Gastrocnemius medialis (tissue), 4 donors: ENCODE measurements at places on chromosomes 3 and 15. TPM values are rescaled to one million over a fixed set of nuclear protein-coding genes. Genes with fewer than 3 reads are reported as not detected.

Gene KBTBD13
- 0.97 TPM for total RNA-seq

Gene TADA3
- 58.1 TPM for total RNA-seq

Gene CCR8
- not detected for total RNA-seq

GRCh38 chr3:150314248-150315004 lies 93.7 kb upstream of the TSC22D2 start:
- H3K36me3 ChIP-seq: no peaks in the 10 kb centered on the region
- no peak for DNase-seq
- H3K4me1 ChIP-seq: no peaks in the 10 kb centered on the region
- no peak overlapping the region for H3K27ac ChIP-seq
- no peak overlapping the region for H3K4me3 ChIP-seq
- no peaks in the 10 kb centered on the region for H3K27me3 ChIP-seq

GRCh38 chr3:127107491-127108375 lies 85.2 kb upstream of the PRR23E start:
- H3K36me3 ChIP-seq: no peaks in the 10 kb centered on the region
- H3K27me3 ChIP-seq: no peaks in the 10 kb centered on the region
- no peak overlapping the region for H3K27ac ChIP-seq
- no peak for DNase-seq
- no peak overlapping the region for H3K4me3 ChIP-seq

GRCh38 chr3:47629770-47630169 lies 51.1 kb upstream of the CSPG5 start:
- H3K36me3 ChIP-seq: no peaks in the 10 kb centered on the region
- peaks cover 5% of the 10 kb centered on the region for H3K4me1 ChIP-seq
- H3K27ac ChIP-seq: no peak overlapping the region
- no peaks in the 10 kb centered on the region for H3K27me3 ChIP-seq
- H3K4me3 ChIP-seq: no peak overlapping the region

GRCh38 chr3:78495301-78495700 lies 1272.5 kb downstream of the ROBO1 start:
- H3K27ac ChIP-seq: no peak overlapping the region
- H3K4me1 ChIP-seq: no peaks in the 10 kb centered on the region

- H3K4me1 ChIP-seq: peaks cover 52% of the 10 kb centered on the region
- no peak overlapping the region for H3K4me3 ChIP-seq
- no peaks in the 10 kb centered on the region for H3K36me3 ChIP-seq
- no peaks in the 10 kb centered on the region for H3K27me3 ChIP-seq
- H3K27ac ChIP-seq: peak overlapping the region; percentile 50
Measured at GRCh38 chr3:47016086-47016933, 36.8 kb downstream of the NBEAL2 start.

DNA sequence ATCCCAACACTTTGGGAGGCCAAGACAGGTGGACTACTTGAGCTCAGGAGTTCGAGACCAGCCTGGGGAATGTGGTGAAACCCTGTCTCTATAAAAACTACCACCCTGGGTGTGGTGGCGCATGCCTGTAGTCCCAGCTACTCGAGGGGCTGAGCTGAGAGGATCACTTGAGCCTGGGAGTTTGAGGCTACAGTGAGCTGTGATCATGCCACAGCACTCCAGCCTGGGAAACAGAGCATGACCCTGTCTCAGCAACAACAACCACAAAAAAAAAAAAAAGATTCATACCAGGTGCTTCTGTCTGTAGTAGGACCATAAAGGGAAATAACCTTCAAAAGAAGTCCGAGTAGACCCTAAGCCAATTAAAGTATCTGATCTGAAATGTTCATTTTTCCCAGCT lies 94.5 kb downstream of the SERPINI1 start:
- no peaks in the 10 kb centered on the region for H3K27me3 ChIP-seq
- no peak overlapping the region for H3K4me3 ChIP-seq
- no peaks in the 10 kb centered on the region for H3K36me3 ChIP-seq
- no peak overlapping the region for H3K27ac ChIP-seq

GRCh38 chr3:133825969-133826727 lies 20.5 kb downstream of the SRPRB start:
- H3K4me3 ChIP-seq: no peak overlapping the region
- H3K27ac ChIP-seq: no peak overlapping the region
- no peaks in the 10 kb centered on the region for H3K27me3 ChIP-seq
- no peaks in the 10 kb centered on the region for H3K4me1 ChIP-seq
- peaks cover 39% of the 10 kb centered on the region for H3K36me3 ChIP-seq

GRCh38 chr3:64166584-64167162 lies 58.6 kb downstream of the PRICKLE2 start:
- H3K36me3 ChIP-seq: no peaks in the 10 kb centered on the region
- H3K4me1 ChIP-seq: peaks cover 2% of the 10 kb centered on the region
- H3K27me3 ChIP-seq: no peaks in the 10 kb centered on the region
- no peak overlapping the region for H3K4me3 ChIP-seq
- DNase-seq: no peak
- H3K27ac ChIP-seq: no peak overlapping the region

GRCh38 chr15:101012326-101013200 lies 93.4 kb downstream of the LRRK1 start:
- H3K36me3 ChIP-seq: no peaks in the 10 kb centered on the region
- no peaks in the 10 kb centered on the region for H3K4me1 ChIP-seq
- no peak for DNase-seq
- no peak overlapping the region for H3K27ac ChIP-seq
- H3K4me3 ChIP-seq: no peak overlapping the region
